ENCODE measurements at places on chromosomes 5 and 9. TPM values are rescaled to one million over a fixed set of nuclear protein-coding genes. Genes with fewer than 3 reads are reported as not detected.

Gene REEP2
- polyA plus RNA-seq: not detected

Gene BTNL3
- polyA plus RNA-seq: not detected

Gene SELENOP
- not detected for polyA plus RNA-seq

Gene RMRP
- 30.5 TPM for polyA plus RNA-seq

Gene STK32A
- not detected for polyA plus RNA-seq

Gene TXNDC8
- polyA plus RNA-seq: not detected
